Esophagus squamous epithelium (tissue), 5 donors: ENCODE measurements at places on chromosomes 5 and 9. TPM values are rescaled to one million over a fixed set of nuclear protein-coding genes. Genes with fewer than 3 reads are reported as not detected.

DNA sequence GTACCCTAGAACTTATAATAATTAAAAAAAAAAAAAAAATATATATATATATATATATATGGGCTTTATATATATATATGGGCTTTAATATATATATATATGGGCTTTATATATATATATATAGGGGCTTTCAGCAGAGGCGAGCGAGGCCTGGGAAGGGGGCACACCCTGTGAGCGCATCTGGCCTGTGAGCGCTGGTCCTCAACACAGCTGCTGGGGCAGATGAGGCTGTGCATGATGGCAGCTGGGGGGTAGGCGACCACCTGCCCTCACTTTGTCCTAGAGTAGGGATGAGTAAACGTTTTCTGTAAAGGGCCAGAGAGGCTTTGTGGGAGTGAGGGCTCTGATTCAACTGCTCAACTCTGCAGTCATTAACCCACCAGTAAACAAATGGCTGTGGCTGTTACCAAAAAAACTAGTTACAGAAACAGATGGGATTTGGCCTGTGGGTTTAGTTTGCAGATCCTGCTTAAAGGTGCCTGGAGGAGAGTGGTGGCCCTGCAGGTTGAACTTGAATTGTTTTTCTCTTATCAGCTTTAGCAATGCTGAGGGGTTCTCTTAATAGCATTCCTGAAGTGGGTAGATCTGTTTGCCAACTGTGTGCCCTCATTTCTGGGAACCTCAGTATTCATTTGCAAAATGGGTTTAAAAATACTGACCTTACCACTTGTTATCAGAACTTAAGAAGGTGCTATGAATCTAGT, 88.1 kb upstream of the EPB41L4B start:
- DNase-seq: no peak

DNA sequence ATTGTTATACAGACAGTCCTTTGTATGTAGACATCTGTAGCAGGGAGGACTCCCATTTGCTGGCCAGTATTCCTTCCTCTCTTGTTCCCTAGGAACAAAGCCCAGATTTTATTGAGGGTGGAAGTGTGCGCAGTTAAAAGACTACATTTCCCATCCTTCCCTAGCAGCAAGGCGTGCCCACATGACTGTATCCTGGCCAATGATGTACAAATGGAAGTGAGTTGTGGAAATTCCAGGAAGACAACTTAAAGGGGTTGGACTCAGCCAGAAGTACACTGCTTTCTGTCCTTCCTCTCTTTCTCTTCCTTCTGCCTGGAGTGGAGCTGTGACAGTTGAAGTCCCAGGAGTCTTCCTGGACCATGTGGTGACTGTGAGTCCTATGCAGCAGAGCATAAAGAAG, 89.0 kb downstream of the HRH2 start:
- DNase-seq: no peak

DNA sequence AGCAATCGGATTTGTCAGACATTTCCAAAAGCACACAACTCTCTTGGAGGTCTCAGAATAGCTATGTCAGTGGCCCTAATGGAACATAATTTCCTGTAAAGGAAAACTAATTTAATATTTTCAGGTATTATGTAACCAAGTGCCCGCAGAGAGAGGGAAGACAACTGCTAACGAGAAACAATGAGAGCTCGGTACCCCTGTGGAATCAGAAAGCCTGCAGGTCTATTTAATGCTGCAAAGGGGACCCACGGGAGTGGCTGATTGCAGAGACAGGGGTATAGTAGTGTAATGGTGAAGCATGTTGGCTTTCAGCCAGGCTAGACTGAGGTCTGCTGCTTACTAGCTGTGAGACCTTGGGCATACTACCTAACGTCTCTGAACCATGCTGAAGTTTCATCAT, 508.1 kb upstream of the BRINP1 start:
- no peak for DNase-seq

DNA sequence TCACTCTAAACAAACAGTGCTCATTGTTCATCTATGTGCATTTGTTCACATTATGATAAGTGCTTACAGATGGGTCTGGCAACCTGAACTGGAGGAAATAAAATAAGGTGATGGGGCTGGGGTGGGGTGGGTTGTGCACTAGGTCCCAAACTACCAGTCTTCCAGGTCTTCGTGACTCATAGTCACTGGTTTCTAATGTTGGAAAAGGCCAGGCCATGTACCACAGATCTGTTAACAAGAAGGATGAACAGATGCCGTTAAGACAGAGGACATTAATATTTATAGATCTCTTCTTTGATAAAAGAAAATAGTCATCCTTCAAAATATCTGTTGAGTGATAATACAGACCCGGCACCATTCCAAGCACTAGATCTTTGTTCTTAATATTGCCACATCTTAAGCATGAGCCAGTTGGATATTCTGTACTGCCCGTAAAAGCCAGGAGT, 71.4 kb upstream of the STARD4 start:
- no peak for DNase-seq

DNA sequence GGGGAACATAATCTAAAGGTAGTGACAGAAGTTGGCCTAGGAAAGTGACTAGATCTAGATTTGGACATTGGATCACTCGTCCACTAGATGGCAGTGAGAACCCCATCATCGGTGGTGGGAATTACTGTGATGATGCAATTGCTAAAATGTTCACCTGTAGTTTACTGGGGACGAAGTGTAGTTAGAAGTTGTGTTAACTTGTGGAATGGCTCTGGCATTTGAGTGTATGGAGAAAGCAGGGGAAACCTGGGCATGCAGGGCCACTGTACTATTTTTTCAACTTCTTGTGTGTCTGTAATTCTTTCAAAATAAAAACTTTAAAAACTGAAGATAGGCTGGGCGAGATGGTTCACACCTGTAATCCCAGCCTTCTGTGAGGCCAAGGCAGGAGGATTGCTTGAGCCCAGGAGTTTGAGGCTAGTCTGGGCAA, 75.5 kb downstream of the PHAX start:
- DNase-seq: no peak

DNA sequence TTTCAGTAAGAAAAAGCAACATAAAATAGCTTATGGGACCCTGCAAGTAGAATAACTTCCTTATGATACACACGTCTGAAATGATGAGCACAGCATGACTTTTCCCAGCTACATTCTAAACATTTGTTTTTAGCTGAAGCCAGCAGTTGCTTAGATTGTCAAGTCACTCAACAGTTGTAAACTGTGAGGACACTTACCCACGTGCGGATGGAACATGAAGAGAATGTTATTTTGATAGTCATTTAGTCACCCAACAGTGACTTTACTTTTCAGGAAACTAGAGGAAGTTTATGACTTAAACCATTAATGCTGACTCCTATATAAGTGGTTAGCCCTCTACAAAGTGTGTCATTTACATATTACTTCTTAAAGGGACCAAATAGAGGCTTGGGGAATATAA, 3.0 kb downstream of the HACD4 start:
- no peak for DNase-seq

GRCh38 chr9:89951675-89952074, 346.9 kb downstream of the GADD45G start:
- no peak for DNase-seq

DNA sequence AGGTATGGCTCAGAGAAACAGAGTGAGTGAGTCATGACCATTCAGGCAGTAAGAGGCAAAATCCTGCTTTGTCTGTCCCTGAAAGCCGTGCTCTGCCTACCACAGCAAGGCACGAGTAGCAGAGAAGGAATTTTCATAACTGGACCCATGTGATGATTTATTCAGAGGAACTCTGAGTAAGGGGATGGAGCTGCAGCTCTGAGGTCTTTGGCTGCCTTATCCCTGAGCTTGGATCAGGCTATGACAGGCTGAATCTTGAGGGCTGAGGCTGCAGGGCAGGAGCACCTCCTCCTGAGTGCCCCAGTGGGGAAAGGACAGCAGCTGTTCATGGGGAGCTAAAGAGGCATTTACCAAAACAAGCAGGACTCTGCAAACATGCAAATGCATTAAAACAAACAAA, 183.4 kb downstream of the PAPPA start:
- DNase-seq: no peak

DNA sequence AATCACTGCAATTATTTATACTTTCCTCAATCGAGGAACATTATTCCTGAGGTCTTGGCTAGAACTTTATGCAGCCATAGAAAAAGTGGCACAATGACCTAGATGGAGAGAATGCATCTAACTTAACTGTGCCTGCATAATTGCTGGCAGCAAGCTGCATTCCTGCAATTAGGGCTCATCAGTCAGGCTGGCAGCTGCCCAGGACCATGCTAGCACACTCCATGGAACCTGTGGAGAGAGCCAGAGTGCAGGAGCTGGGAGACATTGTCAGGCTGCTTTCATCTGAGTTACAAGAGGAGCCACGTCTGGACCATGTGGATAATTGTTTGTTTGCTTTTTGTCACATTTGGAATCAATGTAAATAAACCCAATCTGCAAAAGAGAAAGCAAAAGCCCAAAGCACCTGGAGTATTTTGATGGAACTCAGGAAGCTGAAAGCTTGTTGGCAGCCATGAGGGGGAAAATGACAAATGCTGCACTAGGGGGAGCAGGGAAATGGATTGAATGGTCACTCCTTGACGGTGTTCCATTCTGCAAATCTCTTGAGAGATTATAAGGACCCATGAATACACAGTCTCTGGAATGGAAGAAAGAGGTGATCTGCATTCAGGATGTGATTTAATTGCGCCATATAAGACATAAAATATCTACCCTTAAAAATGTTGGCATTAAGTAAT, 839.9 kb downstream of the MAT2B start:
- DNase-seq: no peak

The CYSRT1 gene
- 185 TPM for total RNA-seq

The PCDHGB5 gene
- 5.5 TPM for total RNA-seq

The NOXA1 gene
- total RNA-seq: 2.1 TPM

The MED10 gene
- total RNA-seq: 20.8 TPM
